ENCODE measurements at places on chromosomes 11 and 22.
A peak's percentile ranks its signal among the peaks of the same experiment; 100 is the strongest.

DNA sequence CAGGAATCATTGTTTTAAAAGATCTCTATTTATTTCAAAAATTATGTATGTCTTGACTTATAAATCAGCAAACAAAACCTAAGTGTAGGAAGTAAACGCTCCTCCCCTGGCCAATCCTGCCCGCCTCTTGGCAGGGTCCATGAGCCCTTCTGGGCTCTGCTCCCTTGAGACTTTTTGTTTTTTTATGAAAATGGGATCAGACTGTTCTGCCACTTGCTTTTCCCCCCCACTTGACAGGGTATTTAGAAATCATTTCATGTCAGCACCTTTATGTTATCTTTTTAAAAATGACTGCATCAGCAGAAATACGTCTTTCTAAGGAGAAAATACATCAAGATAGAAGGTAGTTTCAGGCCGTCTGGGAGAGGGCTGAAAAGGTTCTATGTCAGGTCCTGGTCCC is 35.6 kb downstream of the FBLN1 start:
- no peak for DNase-seq

GRCh38 chr11:68641880-68642279 is 42.5 kb upstream of the GAL start:
- DNase-seq, result no peak

- no peak for DNase-seq
Measured at GRCh38 chr11:122248131-122248530, 132.1 kb upstream of the BLID start.

DNA sequence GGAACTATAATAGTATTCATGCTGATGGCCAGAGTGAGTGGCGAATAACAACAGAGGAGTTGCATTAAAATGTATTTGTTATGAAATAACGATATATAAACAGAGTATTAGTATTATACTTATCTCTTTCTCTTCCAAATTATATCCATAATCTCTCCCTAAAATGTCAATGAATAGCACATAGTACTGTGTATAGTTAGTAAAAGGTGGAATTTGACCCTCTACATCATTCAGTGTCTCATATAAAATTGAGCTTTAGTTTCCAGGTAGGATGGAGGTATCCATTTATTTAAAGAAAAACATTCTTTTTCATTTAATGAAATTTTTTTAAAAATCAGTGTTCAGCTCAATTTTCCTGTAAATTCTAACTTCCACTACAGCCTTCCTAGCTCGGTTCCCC is 34.4 kb upstream of the TECTA start:
- DNase-seq, result no peak

DNA sequence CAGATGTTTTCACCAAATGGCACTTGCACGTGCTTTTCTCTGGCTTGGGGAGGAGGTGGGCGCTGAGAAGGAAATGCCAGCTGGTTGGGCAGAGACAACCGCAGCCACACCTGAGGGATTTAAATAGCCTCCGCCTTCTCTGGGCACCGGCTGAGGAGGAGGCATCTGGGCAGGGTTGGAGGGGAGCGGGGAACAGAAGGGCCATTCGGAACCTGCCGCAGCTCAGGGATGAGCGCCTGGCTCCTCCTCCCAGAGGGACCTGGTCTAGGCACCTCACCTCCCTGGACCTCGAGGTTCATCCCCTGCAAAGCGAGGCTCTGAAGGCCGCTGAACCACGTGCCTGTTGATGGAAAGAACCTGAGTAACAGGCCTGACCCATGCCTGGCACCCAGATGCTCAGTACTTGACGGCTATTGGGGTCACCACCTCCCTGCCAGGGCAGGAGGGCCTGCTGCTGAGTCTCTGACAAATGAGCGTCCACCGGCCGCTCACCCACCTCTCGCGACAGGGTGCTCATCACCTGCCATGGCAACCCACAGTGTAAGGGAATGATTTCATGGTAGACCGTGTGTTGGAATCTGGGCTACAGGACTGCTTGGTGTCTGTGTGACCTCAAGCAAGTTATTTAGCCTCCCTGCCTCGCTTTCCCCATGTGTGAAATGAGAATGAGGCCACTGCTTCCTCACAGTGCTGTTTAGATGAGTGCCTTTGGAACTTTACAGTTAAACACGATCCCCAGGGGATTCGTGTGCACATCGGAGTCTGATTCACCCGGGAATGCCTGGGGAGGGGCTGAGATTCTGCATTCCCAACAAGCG is 2.0 kb upstream of the KDELR3 start:
- no peak for DNase-seq

- DNase-seq, result peak; percentile 22
Measured at GRCh38 chr11:11975201-11976092, 33.0 kb downstream of the DKK3 start.

DNA sequence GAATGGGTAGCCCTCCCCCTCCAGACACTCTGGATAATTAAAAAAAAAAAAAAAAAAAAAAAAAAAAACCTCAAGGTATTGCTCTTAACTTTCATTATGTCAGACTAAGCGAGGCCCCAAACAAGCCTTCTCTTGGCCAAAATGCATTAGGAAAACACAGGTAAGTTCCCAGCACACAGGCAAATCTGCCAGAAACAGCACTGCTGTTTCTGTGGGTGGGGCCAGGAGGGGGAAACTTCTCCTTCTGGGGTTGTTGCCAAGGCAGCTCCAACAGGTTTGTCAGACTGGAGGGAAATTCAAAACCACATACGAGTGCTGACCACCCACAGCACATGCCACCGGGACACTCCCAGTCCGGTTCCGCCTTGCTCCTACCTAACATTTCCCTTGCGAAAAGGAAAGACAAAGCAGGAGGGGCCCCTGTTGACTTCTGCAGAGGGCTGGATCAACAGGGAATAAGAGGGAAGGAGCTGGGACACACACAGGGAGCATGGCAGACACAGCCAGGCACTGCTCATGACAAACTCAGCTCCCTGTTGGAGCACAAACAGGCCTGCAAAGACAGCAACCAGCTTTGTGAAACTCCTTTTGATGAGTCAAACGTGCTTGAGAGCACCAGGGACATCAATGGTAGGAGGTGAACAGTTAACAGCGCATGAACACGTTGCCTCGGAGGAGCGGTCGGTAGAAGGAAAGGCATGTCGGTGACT is 55.0 kb downstream of the MYH9 start:
- peak; percentile 15 for DNase-seq

- DNase-seq, result no peak
Measured at GRCh38 chr11:14746857-14747395, 103.3 kb downstream of the PDE3B start.

GRCh38 chr22:24289114-24289513 is 18.5 kb downstream of the SPECC1L start:
- DNase-seq, result no peak

DNA sequence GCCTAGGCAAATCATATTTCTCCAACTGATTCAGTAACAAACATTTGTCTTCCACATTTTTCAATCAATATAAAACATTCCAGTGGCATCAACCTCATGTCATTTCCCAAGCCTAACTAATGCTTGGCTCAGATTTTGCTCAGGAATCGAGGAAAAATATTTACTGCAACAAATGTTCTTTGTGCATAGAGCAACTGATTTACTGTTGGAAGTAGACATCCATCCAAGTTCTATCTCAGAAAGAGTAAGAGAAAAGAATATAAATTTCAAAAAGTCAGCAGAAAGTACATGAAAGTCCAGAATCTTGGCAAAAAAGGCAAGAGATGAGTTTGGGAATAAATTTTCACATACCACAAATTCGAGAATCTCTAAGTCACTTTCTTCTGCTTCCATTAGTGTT is 2245.0 kb upstream of the RAG2 start:
- no peak for DNase-seq

DNA sequence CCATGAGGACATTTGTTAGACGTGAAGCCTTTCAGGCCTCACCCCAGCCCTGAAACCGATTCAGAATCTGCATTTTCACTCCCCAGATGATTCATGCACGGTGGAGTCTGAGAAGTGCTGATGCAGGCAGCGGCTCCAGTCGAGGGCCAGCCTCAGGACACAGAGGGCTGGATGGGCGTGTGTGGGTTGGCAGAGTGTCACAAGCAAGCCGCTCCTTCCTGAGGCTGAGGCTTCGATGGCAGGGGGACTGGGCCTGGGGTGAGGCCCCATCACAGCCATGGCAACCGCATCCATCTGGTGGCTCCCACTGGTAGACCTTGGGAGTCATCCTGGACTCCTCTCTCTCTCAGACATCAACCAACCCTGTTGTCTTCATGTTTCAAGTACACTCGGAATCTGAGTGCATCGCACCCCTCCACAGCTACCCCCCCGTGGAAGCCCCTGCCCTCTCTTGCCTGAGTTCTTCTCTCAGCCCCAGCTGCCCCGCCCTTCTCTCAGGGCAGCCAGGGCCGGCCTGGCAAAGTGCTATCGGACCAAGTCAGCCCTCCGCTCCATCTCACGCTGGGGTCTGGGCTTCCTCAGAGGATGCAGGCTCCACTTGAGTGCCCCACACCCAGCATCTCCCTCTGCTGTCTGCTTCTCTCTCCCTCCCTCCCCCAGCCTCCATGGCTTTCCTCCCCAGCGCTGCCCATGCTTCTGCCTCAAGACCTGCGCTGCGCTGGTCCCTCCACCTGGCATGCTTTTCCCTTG is 10.6 kb downstream of the KCNC1 start:
- no peak for DNase-seq

GRCh38 chr11:108729227-108729871 is 64.5 kb downstream of the DDX10 start:
- DNase-seq, result no peak

GRCh38 chr22:18091478-18091877 is 13.7 kb downstream of the PEX26 start:
- DNase-seq, result no peak

- DNase-seq, result peak; percentile 34
Measured at GRCh38 chr11:110984147-110984546, 261.4 kb upstream of the POU2AF2 start.

DNA sequence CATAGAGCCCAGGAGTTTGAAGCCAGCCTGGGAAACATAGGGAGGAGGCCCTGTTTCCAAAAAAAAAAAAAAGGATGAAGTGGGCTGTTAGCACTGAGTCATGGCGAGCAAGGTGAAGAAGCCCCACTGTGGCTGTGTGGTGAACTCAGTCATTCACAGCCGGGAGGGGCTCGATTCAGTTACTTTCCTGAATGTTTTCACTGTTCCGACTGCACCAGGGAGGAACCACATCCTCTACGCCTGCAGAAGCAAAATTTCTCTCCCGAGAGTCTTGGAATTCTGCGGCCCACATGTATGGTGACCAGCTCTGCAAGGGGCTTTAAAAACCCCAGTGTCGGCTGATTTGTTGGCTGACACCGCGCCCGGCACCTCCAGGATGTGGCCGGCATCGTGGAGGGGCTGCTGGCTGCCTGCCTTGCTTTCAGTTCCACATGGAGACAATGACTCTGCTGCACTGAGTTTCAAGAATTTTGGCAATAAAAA is 27.8 kb upstream of the GRAMD4 start:
- DNase-seq, result no peak

- DNase-seq, result no peak
Measured at GRCh38 chr11:129950101-129951091, 52.2 kb downstream of the PRDM10 start.

DNA sequence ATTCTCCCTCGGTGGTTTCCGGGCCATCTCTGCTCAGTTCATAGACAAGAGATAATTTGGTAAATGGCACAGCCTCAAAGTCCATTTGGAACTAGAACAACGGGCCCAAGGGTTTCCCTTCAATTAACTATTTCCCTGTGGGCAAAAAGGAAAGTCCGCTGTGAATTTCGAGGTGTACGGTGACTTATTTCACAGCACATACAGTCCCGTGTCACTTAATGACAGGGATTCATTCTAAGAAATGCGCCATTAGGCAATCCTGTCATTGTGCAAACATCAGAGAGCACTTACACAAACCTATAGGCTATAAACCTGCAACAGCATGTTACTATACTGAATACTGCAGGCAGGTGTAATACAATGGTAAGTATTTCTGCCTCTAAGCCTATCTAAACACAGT is 551.6 kb downstream of the OPCML start:
- DNase-seq, result no peak

DNA sequence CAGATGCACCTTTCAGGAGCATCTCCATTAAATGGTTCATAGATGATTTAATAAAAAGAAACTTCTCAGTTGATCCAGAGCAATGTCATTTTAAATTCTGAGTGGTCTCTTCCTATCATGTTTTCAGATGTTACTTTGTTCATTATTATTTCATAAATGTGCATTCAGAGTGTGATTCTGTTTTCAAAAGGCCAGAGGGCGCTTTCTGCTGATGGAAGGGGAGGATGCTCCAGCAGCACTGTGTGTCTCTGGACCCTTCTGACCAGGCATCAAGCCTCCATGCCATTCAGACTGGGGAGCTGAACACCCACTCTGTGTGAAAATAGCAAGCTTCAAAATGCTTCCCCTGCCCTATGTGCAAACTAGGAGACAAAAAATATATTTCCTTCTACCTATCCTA is 23.9 kb upstream of the CRTAM start:
- no peak for DNase-seq

- no peak for DNase-seq
Measured at GRCh38 chr11:4508886-4509285, 26.4 kb downstream of the OR52K1 start.

DNA sequence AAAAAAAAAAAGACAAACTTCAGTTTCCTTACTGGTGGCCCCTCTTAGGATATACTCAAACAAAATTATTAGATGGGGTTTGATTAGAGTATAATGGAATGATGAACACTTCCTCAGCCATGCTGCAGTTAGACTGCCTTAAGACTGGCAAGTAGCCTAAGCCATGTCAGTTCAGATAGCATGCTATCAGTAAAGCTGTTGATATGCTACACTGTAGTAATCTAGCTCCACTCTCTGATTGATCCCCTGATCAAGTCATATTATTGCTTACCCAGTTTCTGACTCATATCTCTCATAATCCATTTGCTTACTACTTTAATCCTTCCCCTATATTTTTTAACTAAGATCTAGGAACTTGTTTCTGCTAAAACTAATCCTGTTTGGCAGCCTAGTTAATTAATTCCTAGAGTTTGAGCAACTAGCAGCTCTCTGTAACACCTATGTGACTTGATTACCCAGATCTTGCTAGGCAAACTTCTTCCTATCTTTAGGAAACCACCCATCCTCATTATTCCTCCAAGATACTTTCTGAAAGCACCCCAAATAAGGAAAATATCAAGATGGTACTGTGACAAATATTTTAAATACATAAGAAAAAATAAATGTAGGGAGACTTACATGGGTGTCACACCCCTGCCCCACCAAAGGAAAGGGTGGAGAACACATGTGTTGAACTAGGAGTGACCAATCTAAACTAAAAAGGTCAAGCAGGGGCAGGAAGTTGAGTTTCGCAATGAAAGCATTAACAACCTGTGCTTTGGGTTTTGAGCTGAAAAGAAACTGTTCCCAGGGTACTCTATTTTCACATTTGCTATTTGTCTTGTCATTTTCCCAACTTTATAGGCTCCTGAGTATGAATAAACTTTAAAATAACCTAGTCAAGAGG is 43.2 kb downstream of the PIK3C2A start:
- DNase-seq, result no peak

GRCh38 chr11:126007238-126007637 is 55.4 kb downstream of the CDON start:
- peak; percentile 36 for DNase-seq

GRCh38 chr22:27173530-27173929 is 516.1 kb downstream of the MIAT start:
- DNase-seq, result no peak

- no peak for DNase-seq
Measured at GRCh38 chr22:33271390-33272161, 213.4 kb upstream of the SYN3 start.

GRCh38 chr11:123073343-123074057 is 11.6 kb upstream of the HSPA8 start:
- DNase-seq, result no peak

- DNase-seq, result no peak
Measured at GRCh38 chr22:19559956-19560355, 35.7 kb upstream of the CLDN5 start.

- DNase-seq, result no peak
Measured at GRCh38 chr22:37137131-37137530, 12.6 kb downstream of the IL2RB start.
